NT2/D1 (cell line): ENCODE measurements at places on chromosomes 1 and 21.

DNA sequence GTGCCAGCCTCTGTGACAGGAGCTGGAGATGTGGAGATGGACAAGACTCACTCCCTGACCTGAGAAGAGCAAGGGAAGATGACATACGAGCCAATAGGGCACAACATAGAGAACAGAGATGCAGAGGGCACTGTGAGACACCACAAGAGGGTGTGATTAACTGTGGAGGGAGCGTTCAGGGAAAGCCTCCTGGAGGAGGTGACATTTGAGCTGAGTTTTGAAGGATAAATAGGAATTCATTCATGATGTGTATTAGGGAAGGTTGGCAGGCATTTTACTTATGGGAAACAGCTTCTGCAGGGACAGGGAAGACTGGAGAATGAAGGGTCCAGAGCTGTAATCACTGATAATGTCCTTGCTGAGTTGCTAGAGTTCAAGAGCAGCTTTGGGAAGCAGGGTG is 25.0 kb upstream of the TENT5C start:
- no peak for DNase-seq

DNA sequence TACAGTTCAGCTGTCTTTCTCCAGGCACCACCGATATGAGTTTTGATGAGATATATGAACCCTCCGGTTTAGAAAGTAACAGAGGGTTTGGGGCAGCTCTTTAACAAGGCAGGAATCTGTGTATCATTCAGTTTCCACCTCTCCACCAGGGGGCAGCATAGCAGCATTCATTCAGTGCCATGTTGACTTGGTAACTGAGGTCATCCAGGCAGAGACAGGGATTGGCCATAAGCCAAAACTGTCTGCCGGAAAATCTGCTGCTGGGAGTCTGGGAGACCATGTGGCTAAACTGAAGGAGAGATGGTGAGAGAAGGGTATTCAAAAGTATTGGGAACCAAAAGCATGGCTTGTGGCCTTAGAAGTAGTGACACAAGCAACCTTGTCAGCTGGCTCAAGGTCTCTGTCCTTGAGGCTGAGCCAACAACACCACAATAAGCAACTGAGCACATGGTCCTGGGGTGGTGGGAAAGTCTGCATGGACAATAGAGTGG is 98.5 kb downstream of the LMX1A start:
- DNase-seq: peak; percentile 92

GRCh38 chr21:42093991-42094421 is 22.9 kb downstream of the UMODL1 start:
- no peak for DNase-seq

DNA sequence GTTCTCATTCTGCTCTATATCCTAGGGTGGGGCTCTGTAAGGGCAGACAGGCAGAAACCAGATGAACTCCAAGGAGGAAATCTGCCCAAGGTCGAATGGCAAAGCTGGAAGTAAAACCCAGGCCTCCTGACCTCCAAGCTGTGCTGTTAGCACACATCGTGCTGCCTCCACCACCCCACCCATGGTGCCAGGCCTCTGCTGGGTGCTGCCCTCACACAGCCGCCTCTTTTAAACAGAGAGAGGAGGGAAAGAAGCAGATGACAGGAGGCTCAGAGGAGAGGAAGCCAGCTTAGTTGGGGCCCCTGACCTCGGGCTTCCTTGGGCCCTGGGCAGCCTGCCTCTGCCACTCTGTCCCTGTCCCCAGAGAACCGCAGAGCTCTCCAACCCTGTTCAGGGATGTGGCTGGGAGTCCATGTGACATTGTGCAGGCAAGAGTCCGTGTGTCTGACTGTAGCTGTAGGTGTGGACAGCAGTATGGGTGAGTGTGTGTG is 1.1 kb downstream of the SYNC start:
- DNase-seq: no peak

DNA sequence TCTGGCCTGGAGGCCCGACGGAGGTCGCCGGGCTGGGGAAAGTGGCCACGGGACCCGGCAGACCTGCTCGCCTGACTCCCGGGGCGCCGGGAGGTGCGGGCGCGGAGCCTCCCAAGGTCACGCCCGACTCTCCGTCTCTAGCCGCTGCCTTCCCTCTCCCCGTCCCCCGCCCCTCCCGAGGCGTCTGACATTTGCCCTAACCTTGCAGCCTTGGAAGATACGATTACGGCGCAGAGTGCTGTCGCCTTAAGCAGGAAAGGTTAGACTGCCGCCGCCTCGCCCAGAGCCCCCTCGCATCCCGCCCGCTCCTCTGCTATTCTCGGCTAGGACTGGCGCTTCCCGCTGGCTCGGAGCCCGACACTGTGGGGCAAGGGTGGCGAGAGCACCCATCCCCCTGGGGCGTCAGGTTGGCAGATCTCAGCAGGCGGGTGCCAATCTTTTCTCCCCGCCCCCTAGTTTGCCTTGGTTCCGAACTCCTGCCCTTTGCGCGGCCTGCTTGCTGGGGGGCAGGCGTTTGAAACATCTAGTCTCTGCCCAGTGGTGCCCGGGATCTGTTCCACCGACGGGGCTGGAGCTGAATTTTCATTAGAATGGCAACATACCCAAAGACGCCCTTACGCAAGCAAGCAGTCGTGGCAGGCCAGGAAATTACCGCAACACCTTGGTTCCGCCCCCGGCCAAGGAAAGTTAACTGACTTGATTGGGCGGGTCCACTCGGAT is 835 bp downstream of the PGM1 start:
- no peak for DNase-seq
